ENCODE measurements at places on chromosomes 7 and 10. TPM values are rescaled to one million over a fixed set of nuclear protein-coding genes. Genes with fewer than 3 reads are reported as not detected.

INHBA gene
- total RNA-seq = 3.8 TPM

IQUB gene
- 0.21 TPM for total RNA-seq

BTAF1 gene
- total RNA-seq = 18.3 TPM

ZFAND2A gene
- total RNA-seq = 11.2 TPM

ERLIN1 gene
- 29.9 TPM for total RNA-seq
